C1 segment of cervical spinal cord (tissue), 14 donors: ENCODE measurements at places on chromosomes 6 and 20.

GRCh38 chr20:9838378-9839295 lies at the start of gene PAK5:
Gene PAK5 (minus strand): TSS chr20:9839076. CDS start chr20:9644328, 194,748 bp downstream.
- peak; percentile 30 for DNase-seq

- no peak for DNase-seq
Measured at GRCh38 chr20:13262671-13263360, 41.7 kb downstream of the ISM1 start.

GRCh38 chr6:139540894-139541293 lies 166.4 kb upstream of the CITED2 start:
- DNase-seq, result no peak

GRCh38 chr20:57270204-57270984 lies 4.0 kb upstream of the BMP7 start:
- no peak for DNase-seq

DNA sequence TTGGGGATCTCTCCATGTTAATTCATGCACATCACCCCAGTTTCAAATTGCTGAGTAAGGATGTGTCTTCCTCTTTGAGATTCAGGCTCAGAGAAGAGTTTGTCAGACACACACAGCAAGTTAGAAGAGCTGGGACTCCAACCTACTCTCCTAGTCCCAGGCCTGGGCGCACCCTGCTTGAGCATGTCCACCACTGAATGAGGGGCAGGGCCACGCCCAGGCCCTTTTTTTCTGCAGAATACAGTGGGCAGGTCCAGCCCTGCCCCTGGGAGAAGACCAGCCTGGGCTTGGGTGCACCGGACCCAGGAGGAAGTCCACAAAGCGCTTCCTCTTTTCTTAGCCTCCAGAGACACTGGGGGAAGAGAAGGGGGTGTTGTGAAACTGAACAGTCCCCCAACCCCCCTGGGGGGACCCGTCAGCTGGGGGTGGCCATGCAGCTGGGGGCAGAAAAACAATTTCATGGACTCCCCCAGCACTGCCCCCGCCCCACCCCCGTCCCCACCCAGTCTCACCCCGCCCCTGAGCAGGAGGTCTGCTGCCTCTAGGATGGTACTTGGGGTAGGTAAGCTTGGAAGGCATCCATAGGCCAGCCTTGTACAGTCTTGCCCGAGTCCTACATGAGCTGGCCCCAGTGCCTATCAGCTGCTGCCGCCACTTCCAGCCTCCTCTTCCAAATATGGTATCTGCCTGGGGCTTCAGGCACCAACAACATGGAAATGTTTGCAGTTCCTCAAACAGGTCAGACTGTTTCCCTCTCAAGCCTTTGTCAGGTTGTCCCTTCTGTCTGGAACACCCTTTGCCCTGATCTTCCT lies 11.7 kb upstream of the HCK start:
- no peak for DNase-seq

GRCh38 chr6:151002491-151002935 lies 137.0 kb downstream of the MTHFD1L start:
- DNase-seq, result no peak

- DNase-seq, result no peak
Measured at GRCh38 chr6:156191895-156192294, 585.3 kb upstream of the ARID1B start.

DNA sequence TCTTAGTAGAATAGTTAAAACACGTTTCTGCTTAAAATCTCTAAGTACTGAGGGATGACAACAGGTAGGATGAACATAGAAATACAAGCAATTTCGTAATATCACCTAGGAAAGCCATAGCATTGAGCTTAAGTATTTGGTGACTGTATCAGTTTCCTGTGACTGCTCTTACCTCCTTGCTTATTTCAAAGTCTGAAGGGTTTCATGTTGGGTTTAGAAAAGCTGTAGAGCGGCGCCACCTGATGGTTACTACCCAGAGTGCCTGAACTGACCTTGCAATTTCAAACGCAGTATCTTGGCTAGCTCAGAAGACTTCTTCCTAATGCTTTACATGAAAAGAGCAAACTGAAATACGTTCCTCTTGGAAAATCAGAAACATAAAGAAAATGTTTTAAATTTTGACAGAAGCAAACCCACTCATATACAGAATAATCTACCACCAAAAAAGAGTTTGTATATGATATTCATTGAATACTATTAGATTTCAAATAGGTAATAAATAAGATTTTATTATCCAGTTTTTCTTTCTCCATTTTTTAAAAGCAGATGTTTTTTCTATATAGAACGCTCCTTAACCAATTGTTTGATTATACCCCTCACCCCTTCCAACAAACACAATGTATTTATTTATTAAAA lies 82.3 kb upstream of the RIPOR2 start:
- no peak for DNase-seq

DNA sequence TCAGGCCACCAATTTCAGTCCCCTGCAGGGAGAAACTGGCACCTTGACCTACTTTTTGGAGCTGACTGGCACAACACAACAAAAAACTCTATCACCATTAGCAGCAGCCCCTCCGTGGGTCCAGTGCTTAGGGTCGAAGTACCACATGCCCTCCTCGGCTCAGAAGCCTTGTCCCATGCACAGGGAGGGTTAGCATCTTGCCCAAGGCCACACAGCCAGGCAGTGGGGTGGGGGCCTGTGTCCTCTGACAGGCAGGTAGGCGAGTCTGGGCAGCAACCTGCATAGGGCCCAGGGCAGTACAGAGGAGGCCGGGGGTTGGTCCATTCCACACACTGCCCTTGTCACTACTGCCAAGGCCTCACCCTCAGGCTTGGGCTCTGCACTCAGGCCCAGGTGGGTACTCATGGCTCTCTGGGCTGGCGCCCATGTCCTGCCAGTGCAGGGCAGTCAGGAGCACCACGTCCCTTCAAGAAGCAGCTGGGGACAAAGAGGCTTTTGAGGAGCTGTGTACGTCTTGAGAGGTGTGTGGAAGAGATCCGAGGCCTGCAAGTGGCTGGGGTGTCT lies 53.6 kb downstream of the PYGB start:
- DNase-seq, result no peak

DNA sequence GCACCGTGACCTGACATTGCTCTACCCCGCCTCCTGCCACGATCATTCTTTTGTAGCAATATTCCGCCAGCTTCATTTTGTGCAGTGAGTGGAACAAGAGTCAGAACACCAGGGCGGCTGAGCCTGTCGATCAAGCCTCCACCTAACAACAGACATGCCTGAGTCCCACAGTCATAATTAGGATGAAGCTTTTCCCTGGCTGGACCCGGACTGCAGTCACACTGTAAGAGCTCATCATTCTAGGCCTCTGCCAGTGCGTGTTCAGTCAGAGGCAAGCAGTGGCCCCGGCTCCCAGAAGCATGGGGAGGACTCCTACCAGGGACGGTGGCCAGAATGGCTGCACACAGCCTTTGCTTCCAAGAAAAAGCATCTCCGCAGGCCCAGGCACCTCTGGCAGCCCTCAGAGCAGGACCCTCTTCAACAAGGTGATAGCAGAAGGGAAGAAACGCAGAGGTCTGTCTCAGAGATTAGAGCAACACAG lies 23.2 kb upstream of the UNC93A start:
- DNase-seq, result no peak

- DNase-seq, result no peak
Measured at GRCh38 chr6:95593025-95593424, 15.7 kb downstream of the MANEA start.

- no peak for DNase-seq
Measured at GRCh38 chr20:62682912-62683517, 25.6 kb upstream of the NTSR1 start.

DNA sequence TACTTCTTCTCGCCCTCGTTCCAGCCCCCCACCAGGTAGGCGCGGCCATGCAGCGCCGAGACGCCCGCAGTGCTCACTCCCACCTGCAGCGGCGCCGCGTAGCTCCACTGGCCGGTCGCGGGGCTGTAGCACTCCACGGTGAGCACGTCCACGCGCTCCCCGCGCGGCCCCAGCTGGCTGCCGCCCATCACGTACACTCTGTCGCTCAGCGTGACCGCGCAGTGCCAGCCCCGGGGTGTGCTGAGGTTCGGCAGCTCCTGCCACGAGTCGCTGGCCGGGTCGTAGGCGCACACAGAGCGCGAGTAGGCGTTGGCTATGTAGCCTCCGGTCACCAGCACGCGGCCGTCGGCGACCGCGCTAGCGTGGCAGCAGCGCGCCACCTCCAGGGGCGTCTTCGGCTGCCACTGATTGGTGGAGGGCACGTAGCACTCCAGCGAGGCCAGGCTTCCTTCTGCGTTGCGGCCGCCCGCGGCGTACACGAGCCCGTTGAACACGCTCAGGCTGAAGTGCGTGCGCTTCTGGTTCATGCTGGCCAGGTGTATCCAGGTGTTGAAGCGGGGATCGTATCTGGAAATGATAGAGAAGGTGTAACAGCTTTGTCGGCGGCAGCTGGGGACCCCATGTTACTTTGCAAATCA lies 13.7 kb downstream of the KLHL31 start:
- DNase-seq, result peak; percentile 36

- DNase-seq, result no peak
Measured at GRCh38 chr6:138657065-138657425, 116.5 kb upstream of the CCDC28A start.

- DNase-seq, result no peak
Measured at GRCh38 chr6:157723376-157723775, 99.7 kb upstream of the SNX9 start.

GRCh38 chr6:124870611-124871459 lies 91.4 kb upstream of the RNF217 start:
- DNase-seq, result no peak

GRCh38 chr6:37324131-37325033 lies 29.4 kb upstream of the RNF8 start:
- DNase-seq, result no peak

GRCh38 chr6:26363882-26364701 lies 906 bp upstream of the BTN3A2 start:
- no peak for DNase-seq

DNA sequence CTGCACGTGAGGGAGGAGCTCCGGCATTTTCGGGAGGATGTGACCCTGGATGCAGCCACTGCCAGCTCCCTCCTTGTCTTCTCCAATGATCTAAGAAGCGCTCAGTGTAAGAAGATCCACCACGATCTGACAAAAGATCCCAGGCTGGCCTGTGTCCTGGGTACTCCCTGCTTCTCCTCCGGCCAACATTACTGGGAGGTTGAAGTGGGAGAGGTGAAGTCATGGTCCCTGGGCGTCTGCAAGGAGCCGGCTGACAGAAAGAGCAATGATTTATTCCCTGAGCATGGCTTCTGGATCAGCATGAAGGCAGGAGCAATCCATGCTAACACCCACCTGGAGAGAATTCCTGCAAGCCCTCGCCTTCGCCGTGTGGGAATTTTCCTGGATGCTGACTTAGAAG lies 2.8 kb downstream of the RFPL4B start:
- no peak for DNase-seq

GRCh38 chr6:134047673-134048072 lies 4.8 kb downstream of the SLC2A12 start:
- DNase-seq, result no peak

DNA sequence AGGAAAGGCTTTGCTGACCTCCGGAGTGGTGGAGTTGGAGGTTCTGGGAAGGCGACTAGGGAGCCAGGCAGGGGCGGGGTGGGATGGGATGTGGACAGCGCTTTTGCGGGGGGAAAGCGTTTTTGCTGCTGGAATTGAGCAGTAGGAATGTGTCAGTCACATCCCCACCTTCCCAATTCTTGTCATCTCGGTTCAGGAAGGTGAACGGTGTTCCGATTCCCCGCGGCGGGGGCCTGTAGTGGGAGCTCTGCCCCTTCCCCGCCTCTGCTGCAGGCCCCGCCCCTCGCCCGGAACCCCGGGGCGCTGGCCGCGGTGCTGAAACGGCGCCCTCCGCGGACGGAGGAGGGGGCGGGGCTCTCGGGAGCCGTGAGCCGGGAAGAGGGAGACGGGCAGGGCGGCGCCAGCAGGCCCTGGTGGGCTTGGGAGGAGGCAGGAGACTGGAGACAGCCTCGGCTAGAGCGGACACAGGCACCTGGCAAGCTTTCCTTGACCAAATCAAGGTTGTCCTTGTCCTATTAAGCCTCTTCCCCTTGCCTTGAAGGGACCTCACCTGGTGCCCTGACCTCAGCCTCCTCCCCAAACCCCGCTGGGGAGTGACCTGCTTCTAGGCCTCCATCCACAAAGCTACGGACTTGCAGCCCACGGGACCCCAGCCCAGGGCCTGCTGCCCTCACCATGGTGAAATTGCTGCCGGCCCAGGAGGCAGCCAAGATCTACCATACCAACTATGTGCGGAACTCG lies at the start of gene LHFPL5:
Gene LHFPL5, plus strand, starts transcription at position 357 of the 741 bp plus-strand sequence. Its CDS starts 319 bp downstream, at position 676.
- DNase-seq, result no peak

- DNase-seq, result no peak
Measured at GRCh38 chr20:36555248-36555647, 13.9 kb downstream of the MYL9 start.

- DNase-seq, result no peak
Measured at GRCh38 chr20:23917024-23917725, 37.6 kb upstream of the CST5 start.

DNA sequence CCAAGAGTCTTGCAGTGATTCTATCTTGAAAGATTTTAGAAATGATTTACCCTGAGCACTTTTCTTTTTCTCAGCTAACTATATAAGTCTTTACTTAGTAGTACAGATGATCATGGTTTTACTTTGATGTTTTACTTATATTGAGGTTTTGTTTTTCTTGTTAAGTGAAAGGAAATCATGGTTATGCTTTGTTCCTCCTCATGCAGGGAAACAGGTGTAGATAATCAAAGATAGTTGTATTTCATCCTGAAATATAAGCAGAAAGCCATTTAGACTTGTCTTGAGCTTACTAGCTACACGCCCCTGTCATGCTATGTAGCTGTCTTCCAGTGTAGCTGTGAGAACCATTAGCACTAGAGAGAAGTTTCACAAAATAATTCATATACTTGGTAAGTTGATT lies 113.9 kb downstream of the HIVEP1 start:
- DNase-seq, result no peak

- DNase-seq, result no peak
Measured at GRCh38 chr6:8088886-8089285, 13.5 kb downstream of the EEF1E1 start.

- no peak for DNase-seq
Measured at GRCh38 chr6:165571721-165572132, 91.3 kb downstream of the PDE10A start.

- DNase-seq, result no peak
Measured at GRCh38 chr6:36933102-36933501, 21.4 kb upstream of the PI16 start.

GRCh38 chr6:109747221-109747620 lies 56.1 kb downstream of the FIG4 start:
- no peak for DNase-seq

DNA sequence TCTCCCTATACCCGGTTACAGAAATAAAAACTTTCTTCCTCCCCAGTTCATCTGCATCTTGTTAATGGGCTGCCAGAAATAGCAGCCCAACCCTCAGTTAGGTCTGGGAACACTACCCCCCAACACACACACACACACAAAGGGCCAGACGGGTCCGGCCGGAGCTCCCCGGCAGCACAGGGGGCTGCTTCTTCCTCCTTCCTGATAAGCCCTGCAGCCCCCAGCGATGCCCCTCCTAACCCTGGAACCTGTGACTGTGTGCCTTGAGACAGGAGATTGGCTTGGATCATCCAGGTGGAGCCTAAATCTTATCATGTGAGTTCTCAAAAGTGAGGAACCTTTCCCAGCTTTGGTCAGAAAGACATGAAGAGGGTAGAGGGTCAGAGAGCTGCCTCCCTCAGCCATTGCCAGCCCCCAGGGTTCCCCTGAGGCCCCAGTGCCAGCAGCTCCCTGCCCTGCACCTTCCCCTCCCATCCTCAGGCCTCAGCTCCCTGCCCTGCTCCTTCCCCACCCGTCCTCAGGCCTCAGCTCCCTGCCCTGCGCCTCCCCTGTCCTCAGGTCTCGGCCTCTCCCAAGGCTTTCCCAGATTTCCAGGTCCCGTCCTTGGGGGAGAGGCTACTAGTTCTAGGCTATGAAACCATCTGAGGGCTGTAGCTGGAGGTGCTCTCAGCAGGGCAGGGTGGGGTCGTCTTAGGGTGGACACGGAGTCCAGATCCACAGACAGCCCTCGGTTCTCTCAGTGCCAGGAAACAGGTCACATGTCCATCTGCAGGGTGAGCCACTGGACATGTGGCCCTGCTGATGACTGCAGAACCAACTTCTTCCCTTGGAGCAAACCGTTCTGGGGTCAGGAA lies 34.5 kb upstream of the CST7 start:
- no peak for DNase-seq
